ENCODE measurements at places on chromosomes 7 and 10.
A peak's percentile ranks its signal among the peaks of the same experiment; 100 is the strongest.

DNA sequence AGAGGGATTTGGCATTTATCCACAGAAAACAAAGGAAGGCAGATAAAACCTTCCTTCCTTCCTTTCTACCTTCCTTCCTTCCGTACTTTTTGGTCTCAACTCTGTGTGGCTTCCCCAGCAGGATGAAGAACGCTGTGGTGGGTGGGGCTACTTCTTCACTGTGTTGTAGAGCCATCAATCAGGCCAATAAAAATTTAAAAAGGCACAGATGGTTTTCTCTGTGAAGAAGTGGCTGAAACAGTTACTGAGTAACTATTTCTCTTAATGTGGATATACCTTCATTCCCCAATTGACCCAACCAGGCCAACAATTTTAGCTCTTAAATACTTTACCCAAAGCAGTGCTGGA lies 75.8 kb downstream of the ZNF92 start:
- peaks cover 2% of the 10 kb centered on the region for H3K36me3 ChIP-seq
- DNase-seq: no peak
- H3K4me3 ChIP-seq: no peak overlapping the region
- peaks cover 7% of the 10 kb centered on the region for H3K4me1 ChIP-seq
- H3K27ac ChIP-seq: no peak overlapping the region

GRCh38 chr7:36202398-36202797 lies 49.3 kb downstream of the EEPD1 start:
- no peaks in the 10 kb centered on the region for H3K36me3 ChIP-seq
- H3K27ac ChIP-seq: peak overlapping the region; percentile 91
- H3K27me3 ChIP-seq: no peaks in the 10 kb centered on the region
- peak overlapping the region; percentile 49 for H3K4me3 ChIP-seq
- DNase-seq: no peak
- H3K4me1 ChIP-seq: peaks cover 39% of the 10 kb centered on the region

DNA sequence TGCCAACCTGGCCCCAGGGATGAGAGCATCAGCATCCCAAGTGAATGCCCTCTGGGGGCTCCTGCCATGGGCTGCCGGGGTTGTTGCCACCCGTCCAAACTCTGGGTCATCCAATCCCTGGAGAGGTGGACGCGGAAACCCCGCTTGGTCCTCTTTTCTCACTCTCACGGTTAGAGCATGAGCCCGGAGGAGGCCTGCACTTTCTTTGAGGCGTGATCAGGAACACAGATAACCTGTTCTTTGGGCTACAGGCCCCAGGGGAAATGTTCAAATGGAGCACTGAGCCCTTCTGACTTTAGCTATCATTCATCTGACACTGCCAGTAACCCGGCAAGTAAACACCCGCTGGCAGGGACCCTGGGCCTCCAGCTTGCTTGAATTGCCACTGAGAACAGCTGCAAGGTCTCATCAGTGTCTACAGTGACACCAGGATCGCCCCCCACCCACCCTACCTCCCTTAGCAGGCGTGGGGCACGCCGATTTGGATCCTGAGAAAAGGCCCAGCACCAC lies 29.4 kb upstream of the SLF2 start:
- DNase-seq: no peak
- H3K36me3 ChIP-seq: no peaks in the 10 kb centered on the region
- H3K4me1 ChIP-seq: no peaks in the 10 kb centered on the region
- no peak overlapping the region for H3K4me3 ChIP-seq

DNA sequence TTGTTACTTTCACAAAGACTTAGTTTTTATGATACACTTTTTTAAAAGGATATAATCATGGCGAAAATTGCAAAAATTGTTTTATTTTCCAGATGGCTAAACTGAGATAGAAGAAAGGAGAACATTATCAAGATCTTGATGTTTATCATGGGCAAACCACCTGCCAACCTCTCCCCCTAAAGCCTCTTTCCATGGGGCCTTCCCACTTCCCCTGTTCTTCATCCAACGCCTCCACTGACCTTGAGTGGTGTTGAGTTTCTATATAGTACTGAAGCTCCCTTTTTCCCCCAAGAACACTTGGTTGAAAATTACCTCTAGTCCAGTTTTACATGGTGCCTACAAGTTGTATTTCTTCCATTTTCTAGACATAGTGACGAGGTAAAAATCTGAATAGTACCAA lies 5.0 kb downstream of the CREB3L2 start:
- H3K27me3 ChIP-seq: no peaks in the 10 kb centered on the region
- H3K27ac ChIP-seq: peak overlapping the region; percentile 82
- no peak overlapping the region for H3K4me3 ChIP-seq
- H3K4me1 ChIP-seq: peaks cover 50% of the 10 kb centered on the region
- DNase-seq: no peak

GRCh38 chr7:81460250-81461045 lies 309.4 kb downstream of the HGF start:
- no peaks in the 10 kb centered on the region for H3K27me3 ChIP-seq
- H3K27ac ChIP-seq: no peak overlapping the region
- H3K4me1 ChIP-seq: no peaks in the 10 kb centered on the region

DNA sequence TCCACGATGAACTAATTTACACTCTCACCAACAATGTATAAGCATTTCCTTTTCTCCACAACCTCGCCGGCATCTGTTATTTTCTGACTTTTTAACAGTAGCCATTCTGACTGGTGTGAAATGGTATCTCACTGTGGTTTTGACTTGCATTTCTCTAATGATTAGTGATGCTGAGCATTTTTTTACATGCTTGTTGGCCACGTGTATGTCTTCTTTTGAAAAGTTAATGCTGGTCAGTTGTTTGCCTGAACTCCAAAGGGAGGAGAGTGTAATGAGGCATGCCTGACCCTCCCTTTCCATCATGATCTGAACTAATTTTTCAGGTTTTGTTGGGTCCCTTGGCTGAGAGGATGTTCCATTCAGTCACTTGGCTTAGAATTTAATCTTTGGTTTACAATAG lies 50.7 kb upstream of the SVIL start:
- H3K27me3 ChIP-seq: no peaks in the 10 kb centered on the region
- no peaks in the 10 kb centered on the region for H3K36me3 ChIP-seq
- H3K4me3 ChIP-seq: no peak overlapping the region
- no peak for DNase-seq
- H3K27ac ChIP-seq: no peak overlapping the region
- H3K4me1 ChIP-seq: peaks cover 53% of the 10 kb centered on the region

GRCh38 chr10:15541376-15541775 lies 170.3 kb upstream of the FAM171A1 start:
- H3K27ac ChIP-seq: no peak overlapping the region
- H3K4me3 ChIP-seq: no peak overlapping the region
- no peak for DNase-seq
- H3K27me3 ChIP-seq: peaks cover 14% of the 10 kb centered on the region

- H3K27me3 ChIP-seq: peaks cover 27% of the 10 kb centered on the region
- peaks cover 2% of the 10 kb centered on the region for H3K36me3 ChIP-seq
- DNase-seq: no peak
- H3K27ac ChIP-seq: peak overlapping the region; percentile 1
Observed at GRCh38 chr10:43939389-43939938, 290.8 kb upstream of the ZNF32 start.

DNA sequence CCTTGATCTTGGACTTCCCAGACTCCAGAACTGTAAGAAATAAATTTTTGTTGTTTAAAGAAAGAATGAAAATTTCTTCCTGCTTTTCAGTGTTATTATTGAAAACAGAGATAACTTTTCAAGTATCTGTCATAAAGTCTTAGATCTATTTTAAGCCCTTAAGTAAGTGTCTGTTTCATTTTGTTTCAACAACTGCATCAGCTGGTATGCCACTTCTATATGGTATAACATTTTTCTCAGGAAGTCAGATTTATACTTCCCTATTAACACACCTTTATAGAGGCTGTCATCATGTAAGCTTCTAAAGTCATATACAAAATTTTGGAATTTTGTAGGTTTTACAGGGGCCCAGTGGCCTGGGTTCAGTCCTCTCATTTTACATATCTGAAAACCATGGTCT lies 24.4 kb downstream of the RALA start:
- no peak for DNase-seq
- no peak overlapping the region for H3K27ac ChIP-seq
- H3K27me3 ChIP-seq: no peaks in the 10 kb centered on the region
- peaks cover 17% of the 10 kb centered on the region for H3K4me1 ChIP-seq
- H3K4me3 ChIP-seq: no peak overlapping the region

- H3K4me3 ChIP-seq: peak overlapping the region; percentile 91
- H3K27me3 ChIP-seq: no peaks in the 10 kb centered on the region
- H3K36me3 ChIP-seq: no peaks in the 10 kb centered on the region
- H3K4me1 ChIP-seq: peaks cover 39% of the 10 kb centered on the region
- peak overlapping the region; percentile 56 for H3K27ac ChIP-seq
Observed at GRCh38 chr7:66627881-66628360, 760 bp upstream of the KCTD7 start.

DNA sequence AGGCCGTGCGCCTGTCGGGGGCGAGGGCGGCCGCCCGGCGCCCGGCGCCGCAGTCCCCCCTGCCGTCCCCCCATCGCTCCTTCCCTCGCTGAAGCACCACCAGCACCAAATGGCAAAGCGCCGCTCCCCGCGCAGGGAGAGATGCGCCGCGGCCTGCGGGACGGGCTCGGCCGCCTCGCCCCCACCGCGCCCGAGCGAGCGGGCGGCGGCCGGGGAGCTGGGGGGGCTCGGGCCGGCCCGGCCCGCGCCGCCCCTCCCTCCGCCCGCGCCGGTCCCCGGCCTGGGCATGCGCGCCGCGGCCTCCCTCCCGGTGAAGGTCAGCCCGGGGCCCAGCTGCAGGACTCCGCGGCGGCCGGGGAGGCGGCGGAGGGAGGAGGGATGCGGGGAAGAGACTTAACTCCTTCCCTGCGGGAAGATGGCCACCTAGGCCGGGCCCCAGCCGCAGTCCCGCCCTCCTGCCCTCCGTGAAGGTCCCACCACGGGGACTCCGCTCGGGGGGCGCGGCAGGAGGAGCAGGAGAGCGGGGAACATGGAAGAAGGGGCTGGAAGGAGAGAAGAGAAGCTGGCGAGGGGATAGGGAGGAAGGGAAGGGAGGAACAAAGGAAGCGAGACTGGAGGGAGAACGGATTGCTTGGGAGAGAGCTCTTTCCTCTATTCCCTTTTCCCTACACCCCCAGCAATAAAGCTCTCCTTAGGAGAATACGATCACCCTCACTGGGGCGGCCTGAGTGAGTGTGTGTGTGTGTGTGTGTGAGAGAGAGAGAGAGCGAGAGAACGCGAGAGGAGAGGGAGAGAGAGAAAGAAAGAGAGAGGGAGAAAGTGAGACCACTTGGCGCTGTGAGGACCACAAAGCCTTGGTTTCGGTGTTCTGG lies 3.4 kb upstream of the SMARCD3 start:
- H3K27me3 ChIP-seq: peaks cover 76% of the 10 kb centered on the region
- DNase-seq: no peak
